ENCODE measurements at places on chromosomes 2 and 18. TPM values are rescaled to one million over a fixed set of nuclear protein-coding genes. Genes with fewer than 3 reads are reported as not detected.

SCN7A gene
- total RNA-seq = 2.9 TPM

TSGA10 gene
- not detected for total RNA-seq

RAB6C gene
- not detected for total RNA-seq

C2orf66 gene
- not detected for total RNA-seq

EVA1A gene
- total RNA-seq = not detected

CLEC4F gene
- not detected for total RNA-seq

SPHKAP gene
- total RNA-seq = not detected

ITPRIPL1 gene
- 14.5 TPM for total RNA-seq

MOGAT1 gene
- not detected for total RNA-seq

MRPL33 gene
- total RNA-seq = 3.4 TPM

ERFE gene
- total RNA-seq = 3.3 TPM

FBXO11 gene
- 15.1 TPM for total RNA-seq

- H3K27me3 ChIP-seq = no peaks in the 10 kb centered on the region
- peak overlapping the region; percentile 33 for H3K27ac ChIP-seq
- H3K36me3 ChIP-seq = no peaks in the 10 kb centered on the region
- no peak overlapping the region for H3K4me3 ChIP-seq
Observed at GRCh38 chr2:46539327-46540276, 60.2 kb downstream of the TMEM247 start.

GRCh38 chr18:77022556-77022955 lies 110.0 kb downstream of the MBP start:
- no peak for DNase-seq
- H3K27me3 ChIP-seq = no peaks in the 10 kb centered on the region
- no peak overlapping the region for H3K4me3 ChIP-seq
- H3K36me3 ChIP-seq = peaks cover 4% of the 10 kb centered on the region
- H3K27ac ChIP-seq = no peak overlapping the region

DNA sequence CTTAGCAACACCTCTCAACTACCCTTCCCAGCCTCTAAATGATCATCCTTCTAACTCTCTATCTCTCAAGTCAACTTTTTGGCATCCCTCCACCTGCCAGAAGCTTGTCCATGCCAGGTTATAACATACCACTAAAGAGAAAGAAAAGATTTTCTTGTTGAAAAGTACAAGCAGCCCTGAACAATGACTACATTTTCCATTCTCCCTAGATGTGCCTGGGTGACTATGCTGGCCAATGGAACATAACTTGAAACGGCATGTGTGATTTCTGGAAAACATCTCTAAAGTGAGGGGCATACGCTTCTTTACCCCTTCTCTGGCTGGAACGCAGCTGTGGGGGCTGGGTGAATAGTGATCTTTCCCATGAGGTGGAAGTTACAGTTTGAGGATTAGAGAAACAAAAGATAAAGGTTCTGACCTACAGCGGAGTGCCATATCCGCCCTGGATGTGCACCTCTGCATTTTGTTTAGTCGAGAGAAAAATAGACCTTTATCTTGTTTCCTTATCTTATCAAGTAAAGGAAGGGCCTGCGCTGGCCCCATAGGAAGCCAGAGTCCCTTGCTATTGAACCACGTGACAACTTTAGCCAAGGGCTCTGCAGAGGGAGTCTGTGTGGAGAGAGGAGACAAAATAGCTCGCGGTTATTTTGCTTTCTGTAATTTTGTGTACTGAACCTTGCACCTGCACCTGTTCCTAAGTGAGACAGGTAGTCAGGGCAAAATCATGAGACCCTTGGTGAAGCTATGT lies 436.8 kb downstream of the TGIF1 start:
- H3K27ac ChIP-seq = no peak overlapping the region
- H3K36me3 ChIP-seq = no peaks in the 10 kb centered on the region
- H3K4me3 ChIP-seq = no peak overlapping the region

- no peak overlapping the region for H3K4me3 ChIP-seq
- H3K27ac ChIP-seq = no peak overlapping the region
- DNase-seq = no peak
- H3K36me3 ChIP-seq = no peaks in the 10 kb centered on the region
- no peaks in the 10 kb centered on the region for H3K4me1 ChIP-seq
- H3K27me3 ChIP-seq = peaks cover 4% of the 10 kb centered on the region
Observed at GRCh38 chr2:136122661-136123060, 4.7 kb upstream of the CXCR4 start.

- peaks cover 3% of the 10 kb centered on the region for H3K4me1 ChIP-seq
- no peaks in the 10 kb centered on the region for H3K27me3 ChIP-seq
- H3K4me3 ChIP-seq = no peak overlapping the region
Observed at GRCh38 chr2:230984393-230985220, 11.3 kb upstream of the SPATA3 start.

- H3K4me3 ChIP-seq = peak overlapping the region; percentile 68
- no peaks in the 10 kb centered on the region for H3K36me3 ChIP-seq
Observed at GRCh38 chr2:74439803-74440377, 1.8 kb downstream of the RTKN start.

DNA sequence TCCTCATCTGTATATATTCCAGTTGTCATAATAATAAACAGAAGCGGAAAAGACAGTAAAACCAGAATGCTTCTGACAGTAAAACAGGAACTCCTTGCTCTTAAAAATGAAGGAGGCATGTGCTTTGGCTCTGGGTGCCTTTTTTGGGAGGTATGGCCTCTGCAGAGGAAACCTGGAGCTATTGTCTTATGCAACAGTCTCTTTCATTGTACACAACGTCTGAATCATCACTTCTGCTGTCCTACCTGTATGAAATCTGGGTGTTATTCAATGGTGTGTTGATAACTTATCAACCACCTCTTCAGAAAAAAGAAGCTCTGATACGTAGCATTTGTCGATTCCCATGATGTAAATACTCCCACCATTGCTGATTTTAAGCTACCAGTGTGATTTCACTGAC lies 64.8 kb downstream of the CDCA7 start:
- H3K27ac ChIP-seq = no peak overlapping the region
- H3K27me3 ChIP-seq = no peaks in the 10 kb centered on the region
- no peaks in the 10 kb centered on the region for H3K36me3 ChIP-seq
- no peak overlapping the region for H3K4me3 ChIP-seq
- no peak for DNase-seq

- H3K27me3 ChIP-seq = no peaks in the 10 kb centered on the region
- no peak overlapping the region for H3K4me3 ChIP-seq
- no peak overlapping the region for H3K27ac ChIP-seq
- no peaks in the 10 kb centered on the region for H3K4me1 ChIP-seq
Observed at GRCh38 chr2:141323571-141323970, 807.2 kb downstream of the LRP1B start.

- no peak for DNase-seq
- H3K36me3 ChIP-seq = no peaks in the 10 kb centered on the region
- no peaks in the 10 kb centered on the region for H3K4me1 ChIP-seq
- H3K4me3 ChIP-seq = no peak overlapping the region
- no peak overlapping the region for H3K27ac ChIP-seq
Observed at GRCh38 chr2:131400849-131401248, 36.9 kb upstream of the RAB6D start.

DNA sequence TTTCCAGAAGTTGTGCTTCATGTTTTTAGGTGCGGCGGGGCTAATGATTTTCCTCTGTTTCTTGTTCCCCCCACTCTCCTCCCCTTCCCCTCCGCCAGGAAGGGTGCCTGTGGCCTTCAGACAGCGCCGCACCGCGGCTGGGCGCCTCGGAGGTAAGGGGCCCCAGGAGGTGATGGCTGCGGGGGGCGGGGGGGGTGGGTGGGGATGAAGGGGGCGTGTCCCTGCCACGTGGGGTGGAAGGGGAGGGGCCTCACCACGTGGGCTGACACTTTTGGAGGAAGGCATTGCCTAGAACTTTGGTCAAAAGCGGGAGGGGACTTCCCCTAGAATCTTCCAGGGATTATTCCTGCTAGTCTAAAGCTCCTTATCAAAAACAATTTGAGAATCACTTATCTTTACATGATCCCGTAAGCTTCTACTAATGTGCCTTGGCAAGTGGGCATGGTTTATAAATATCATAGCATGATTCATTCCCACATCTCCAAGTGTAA lies 83.1 kb downstream of the FAM210A start:
- no peak for DNase-seq
- H3K27ac ChIP-seq = no peak overlapping the region
- H3K4me3 ChIP-seq = no peak overlapping the region
- H3K4me1 ChIP-seq = peaks cover 8% of the 10 kb centered on the region
- peaks cover 15% of the 10 kb centered on the region for H3K36me3 ChIP-seq

DNA sequence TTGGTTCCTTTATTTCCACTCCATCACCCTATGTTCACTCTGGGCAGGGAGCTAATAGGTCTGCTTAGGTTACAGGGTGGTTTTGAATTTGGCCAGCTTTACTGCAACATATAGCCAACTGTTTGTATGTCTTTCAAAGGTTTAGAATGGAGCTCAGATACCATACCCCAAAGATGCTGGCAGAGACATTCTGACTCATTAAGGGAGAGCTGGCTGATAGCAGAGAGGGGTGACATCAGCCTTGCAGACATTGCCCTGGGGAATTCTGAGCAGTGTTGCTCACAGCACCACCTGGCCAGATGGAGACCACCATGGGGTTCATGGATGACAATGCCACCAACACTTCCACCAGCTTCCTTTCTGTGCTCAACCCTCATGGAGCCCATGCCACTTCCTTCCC lies 2.1 kb downstream of the PROKR1 start:
- DNase-seq = no peak
- no peaks in the 10 kb centered on the region for H3K36me3 ChIP-seq
- H3K27me3 ChIP-seq = no peaks in the 10 kb centered on the region
- no peak overlapping the region for H3K4me3 ChIP-seq

DNA sequence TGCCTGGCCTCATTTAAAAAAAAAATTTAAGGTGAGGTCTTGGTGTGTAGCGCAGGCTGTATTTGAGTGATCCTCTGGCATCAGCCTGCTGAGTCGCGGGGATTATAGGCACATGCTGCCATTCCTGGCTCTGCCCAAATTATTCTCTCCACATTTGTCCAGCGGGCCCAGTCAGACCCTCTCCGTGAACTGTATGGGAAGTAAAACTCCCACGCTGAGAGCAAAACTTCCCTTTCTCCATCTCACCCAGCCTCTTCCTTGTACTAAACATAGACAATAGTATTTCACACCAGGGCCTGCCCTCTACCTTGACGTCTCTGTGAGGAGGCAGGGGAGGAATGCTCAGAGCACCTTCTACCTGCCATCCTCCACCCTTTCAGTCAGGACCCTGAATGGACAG lies 37.0 kb downstream of the EIF4E2 start:
- H3K36me3 ChIP-seq = peaks cover 2% of the 10 kb centered on the region
- H3K27me3 ChIP-seq = no peaks in the 10 kb centered on the region
- no peak for DNase-seq
- no peak overlapping the region for H3K4me3 ChIP-seq

DNA sequence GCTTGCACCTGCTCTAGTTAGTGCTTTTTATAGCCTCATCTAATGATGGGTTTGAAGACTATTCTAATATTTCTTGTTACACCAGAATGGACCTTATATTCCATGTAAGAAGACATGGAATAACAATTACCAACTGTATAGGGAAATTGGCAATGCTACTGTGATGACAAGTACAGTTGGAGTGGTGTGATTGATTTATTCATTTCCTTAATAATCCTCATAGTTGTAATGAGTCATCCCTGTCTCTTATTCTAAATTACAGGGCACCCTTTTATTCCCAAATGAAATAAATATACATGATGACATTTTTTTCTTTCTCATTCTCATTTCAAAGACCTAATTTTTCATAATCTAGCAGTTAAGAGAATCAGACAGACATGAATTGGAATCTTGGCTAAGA lies 18.3 kb upstream of the TLK1 start:
- no peak for DNase-seq
- H3K27ac ChIP-seq = no peak overlapping the region
- H3K4me1 ChIP-seq = no peaks in the 10 kb centered on the region

DNA sequence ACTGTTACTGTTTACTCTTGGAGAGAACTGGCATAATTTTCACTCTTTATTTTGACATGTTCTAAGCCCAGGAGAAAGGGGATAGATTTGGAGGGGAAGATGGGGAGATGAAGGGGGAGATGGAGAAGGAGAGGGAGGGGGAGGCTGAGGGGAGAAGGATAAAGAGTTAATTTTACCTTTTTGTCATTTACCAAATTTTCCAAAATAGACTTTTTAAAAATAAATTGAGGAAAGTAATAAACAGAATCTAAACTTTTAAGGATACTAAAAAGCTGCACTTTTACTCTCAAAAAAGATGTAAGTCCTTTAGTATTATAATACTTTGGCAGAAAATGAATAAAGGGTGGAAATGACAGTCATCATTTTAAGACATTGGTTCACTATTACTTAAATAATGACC lies 12.3 kb downstream of the MMADHC start:
- H3K27ac ChIP-seq = no peak overlapping the region
- H3K4me1 ChIP-seq = peaks cover 14% of the 10 kb centered on the region
- no peak overlapping the region for H3K4me3 ChIP-seq
- H3K27me3 ChIP-seq = no peaks in the 10 kb centered on the region
- DNase-seq = no peak

- H3K27me3 ChIP-seq = no peaks in the 10 kb centered on the region
- no peak overlapping the region for H3K4me3 ChIP-seq
- H3K27ac ChIP-seq = no peak overlapping the region
- no peaks in the 10 kb centered on the region for H3K4me1 ChIP-seq
- no peaks in the 10 kb centered on the region for H3K36me3 ChIP-seq
Observed at GRCh38 chr2:20852139-20852538, 29.2 kb upstream of the LDAH start.

DNA sequence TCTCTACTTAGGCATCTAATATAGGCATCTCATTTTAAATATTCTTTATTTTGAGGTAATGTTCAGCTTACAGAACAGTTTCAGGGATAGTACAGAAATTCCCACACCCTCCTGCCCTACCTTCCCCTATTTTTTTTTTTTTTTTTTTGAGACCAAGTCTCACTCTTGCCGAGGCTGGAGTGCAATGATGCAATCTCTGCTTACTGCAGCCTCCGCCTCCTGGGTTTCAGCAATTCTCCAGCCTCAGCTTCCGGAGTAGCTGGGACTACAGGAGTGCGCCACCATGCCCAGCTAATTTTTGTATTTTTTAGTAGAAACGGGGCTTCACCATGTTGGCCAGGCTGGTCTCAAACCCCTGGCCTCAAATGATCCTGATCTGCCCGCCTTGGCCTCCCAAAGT lies 97.6 kb downstream of the EPB41L5 start:
- H3K27ac ChIP-seq = no peak overlapping the region
- no peaks in the 10 kb centered on the region for H3K36me3 ChIP-seq
- no peaks in the 10 kb centered on the region for H3K27me3 ChIP-seq
- peaks cover 8% of the 10 kb centered on the region for H3K4me1 ChIP-seq
- DNase-seq = no peak
- H3K4me3 ChIP-seq = no peak overlapping the region

- H3K4me3 ChIP-seq = no peak overlapping the region
- DNase-seq = no peak
- no peaks in the 10 kb centered on the region for H3K4me1 ChIP-seq
Observed at GRCh38 chr2:237030382-237030781, 55.3 kb upstream of the COPS8 start.

DNA sequence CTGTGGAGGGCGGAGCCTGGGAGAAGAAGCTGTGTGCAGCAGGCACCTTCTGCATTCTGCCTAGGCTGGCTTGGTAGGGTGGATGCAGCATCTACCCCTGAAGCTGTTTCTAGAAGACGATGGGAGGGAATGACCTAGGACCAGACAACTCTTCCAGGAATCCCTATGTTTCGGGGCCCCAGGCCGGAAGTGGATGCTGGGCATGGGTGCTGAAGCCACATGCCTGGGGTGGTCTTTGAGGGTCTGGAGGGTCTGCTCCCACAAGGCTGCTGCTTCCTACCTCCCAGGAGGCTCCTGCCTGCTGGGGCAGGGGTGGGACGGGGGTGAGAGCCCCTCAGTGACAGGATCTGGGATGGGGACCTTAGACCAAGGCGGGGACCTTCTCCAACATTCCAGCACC lies 61.0 kb downstream of the CIB4 start:
- H3K27me3 ChIP-seq = no peaks in the 10 kb centered on the region
- H3K4me1 ChIP-seq = no peaks in the 10 kb centered on the region
- no peak overlapping the region for H3K27ac ChIP-seq
- H3K4me3 ChIP-seq = no peak overlapping the region

GRCh38 chr18:55475467-55475866 lies 112.5 kb downstream of the TCF4 start:
- H3K4me3 ChIP-seq = no peak overlapping the region
- DNase-seq = no peak
- no peaks in the 10 kb centered on the region for H3K27me3 ChIP-seq
- no peaks in the 10 kb centered on the region for H3K36me3 ChIP-seq
- no peak overlapping the region for H3K27ac ChIP-seq

All from ascending aorta (tissue), 2 donors.